Activated CD4-positive, CD25-positive, alpha-beta regulatory T cell treated with anti-CD3 and anti-CD28 coated beads, Interleukin-2, amount 50 U/mL, for 72 hours (primary cell): ENCODE measurements at places on chromosomes 5 and 9.
A peak's percentile ranks its signal among the peaks of the same experiment; 100 is the strongest.

DNA sequence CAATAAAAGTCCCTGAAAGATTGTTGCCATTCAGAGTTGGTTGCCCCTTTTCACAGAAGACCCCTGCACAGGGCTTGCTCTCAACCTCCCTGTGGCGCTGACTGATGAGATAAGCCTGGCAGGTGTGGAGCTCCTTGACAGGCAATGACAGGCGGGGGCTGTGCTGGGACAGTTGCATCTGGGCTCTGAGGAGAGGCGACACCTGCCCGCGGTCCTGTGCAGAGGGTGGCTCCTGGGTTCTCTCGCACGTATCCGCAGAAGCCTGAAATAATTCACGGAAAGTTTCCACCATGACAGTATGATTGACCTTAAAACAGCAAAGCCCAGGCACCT lies 19.8 kb upstream of the EXOC3 start:
- DNase-seq, result peak; percentile 22

DNA sequence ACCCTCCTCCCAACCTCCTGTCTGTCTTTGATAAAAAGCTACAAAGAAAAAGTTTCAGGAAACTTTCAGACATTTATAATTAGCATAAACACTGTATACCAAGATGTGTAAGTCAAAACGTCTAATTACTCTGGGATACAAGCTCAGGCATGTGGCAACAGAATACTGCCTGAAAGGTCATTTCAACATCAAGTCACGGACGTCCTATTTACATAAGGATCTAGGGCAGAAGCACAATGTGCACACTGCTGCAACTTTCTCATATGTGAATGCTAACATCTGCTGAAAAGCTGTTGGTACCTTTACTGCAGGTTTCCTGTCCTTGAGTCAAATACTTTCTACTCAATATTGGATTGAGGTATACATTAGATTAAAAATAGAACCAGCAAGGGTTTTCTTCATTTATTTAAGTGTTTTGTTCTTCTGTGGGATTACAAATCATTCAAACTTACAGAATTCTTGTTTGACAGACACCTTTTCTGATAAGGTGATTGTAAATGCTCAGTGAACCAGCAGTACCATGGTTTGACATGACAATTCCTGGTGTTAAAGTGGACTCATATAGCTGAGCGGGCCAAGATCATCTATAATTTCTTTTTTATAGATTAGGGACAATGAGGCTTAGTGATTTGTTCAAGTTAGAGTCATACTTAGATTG lies 36.8 kb downstream of the ELL2 start:
- DNase-seq, result no peak

GRCh38 chr9:108852079-108852478 lies 3.7 kb downstream of the ACTL7B start:
- no peak for DNase-seq

- DNase-seq, result no peak
These were observed 156.4 kb upstream of the RASEF start for GRCh38 chr9:83219154-83219923.

DNA sequence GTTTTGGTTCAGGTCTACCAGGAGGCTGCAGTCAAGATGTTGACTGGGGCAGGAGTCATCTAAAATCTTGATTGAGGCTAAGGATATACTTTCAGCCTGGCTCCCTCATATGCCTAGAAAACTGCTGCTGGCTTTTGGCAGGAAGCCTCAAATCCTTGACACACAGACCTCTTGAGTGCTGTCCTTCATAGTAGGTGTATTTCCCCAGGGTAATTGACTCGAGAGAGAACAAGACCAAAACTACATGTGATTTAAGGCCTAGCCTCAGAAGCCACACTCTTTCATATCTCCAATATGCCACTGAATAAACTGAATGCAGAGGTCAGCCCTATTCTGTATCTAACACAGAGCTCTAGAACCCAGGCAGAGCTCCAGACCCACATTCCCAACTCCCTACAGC lies 402.3 kb upstream of the ADAMTS16 start:
- no peak for DNase-seq

- DNase-seq, result no peak
These were observed 422.7 kb upstream of the PIK3R1 start for GRCh38 chr5:67792891-67793290.

DNA sequence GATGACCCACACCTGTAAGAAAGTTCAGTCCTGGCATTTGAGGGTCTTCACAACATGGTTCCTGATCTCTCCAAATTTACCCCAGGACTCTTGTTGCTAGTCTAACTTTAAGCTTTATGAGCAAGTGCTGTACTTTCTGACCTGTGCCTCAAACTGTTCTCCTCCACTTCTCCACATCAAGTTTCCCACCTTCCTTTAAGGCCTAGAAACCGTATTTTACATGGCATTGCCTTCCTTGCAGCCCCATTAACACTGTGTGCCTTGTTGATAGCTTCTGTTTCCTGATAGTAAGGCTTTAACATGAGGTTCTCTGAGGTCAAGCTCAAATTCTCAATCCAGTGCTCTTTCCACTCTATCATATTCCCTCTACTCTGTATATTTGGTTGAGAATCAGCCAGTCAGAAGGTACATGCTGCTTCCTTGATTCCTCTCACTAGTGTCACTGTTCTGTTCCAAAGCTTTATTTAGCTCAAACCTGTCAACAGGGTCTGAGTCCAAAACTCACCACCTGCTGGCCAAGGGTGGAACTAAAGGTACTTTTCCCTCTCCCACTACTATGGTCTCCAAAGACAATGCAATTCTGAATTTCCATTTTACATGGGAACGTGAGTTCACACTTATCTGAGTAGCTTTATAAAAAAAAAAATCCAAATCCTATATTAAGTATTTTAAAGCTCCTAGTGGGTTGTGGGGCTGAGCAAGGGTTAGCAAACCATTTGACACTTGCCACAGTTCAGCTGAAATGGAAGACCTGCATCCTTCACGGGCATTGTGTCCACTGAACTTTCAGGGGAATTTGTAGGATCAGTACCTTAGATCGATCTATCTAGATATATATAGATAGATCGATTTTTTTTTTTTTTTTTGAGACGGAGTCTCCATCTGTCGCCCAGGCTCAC lies 21.1 kb downstream of the VCP start:
- DNase-seq, result no peak

- DNase-seq, result no peak
These were observed 66.6 kb upstream of the SPATA31E1 start for GRCh38 chr9:87816036-87816435.

GRCh38 chr5:148776780-148777179 lies 49.6 kb upstream of the ADRB2 start:
- no peak for DNase-seq

DNA sequence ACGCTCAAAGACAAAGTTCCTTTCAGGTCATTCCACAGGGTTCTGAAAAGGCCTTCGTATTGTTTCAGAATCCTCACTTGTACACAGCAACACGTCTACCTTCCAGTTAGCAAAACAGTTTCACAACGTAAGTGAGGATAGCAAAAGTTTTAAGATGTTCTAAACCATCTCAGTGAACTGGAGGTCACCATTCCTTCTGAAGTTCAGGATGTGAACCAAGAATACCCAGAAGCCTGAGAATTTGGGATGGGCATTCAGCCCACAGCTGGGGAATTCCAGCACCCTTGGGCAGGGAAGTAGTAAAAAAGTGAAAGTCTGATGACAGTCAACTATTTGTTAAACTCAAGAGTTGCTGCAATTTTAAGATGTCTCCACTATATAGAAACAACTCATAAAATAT lies 224.5 kb downstream of the BNC2 start:
- DNase-seq, result no peak

- no peak for DNase-seq
These were observed 11.8 kb downstream of the EPB41L4A start for GRCh38 chr5:112407240-112407639.

DNA sequence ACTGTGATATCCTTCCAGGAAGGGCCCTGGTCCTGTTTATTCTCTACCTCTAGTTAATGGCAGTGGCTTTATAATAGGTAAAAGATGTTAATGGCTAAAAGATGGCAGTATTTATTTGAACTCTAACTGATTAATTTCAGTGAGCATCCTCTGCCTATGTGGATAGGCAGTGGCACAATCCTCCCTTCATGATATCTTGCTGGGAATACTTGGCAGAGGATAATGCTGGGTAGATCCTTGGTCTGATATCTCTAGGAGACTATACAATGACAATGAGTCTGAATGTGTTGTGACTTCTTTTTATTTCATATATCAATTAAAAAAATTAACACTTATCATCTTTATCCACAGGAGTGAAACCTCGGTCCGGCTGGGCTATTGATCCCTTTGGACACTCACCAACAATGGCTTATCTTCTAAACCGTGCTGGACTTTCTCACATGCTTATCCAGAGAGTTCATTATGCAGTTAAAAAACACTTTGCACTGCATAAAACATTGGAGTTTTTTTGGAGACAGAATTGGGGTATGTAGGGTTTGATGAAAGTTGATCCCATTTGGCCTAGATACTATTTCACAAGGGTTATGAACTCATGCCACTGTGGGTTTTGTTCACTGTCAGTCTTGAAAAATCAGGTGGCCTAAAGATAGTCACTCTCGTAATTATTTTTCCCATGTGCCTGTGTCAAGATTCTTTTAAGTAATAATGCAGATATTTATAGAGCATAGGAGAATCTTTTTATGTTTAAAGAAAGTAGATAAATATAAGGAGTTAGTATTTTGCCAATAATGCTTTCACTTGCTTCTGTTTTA lies 77.7 kb downstream of the MAN2A1 start:
- no peak for DNase-seq

DNA sequence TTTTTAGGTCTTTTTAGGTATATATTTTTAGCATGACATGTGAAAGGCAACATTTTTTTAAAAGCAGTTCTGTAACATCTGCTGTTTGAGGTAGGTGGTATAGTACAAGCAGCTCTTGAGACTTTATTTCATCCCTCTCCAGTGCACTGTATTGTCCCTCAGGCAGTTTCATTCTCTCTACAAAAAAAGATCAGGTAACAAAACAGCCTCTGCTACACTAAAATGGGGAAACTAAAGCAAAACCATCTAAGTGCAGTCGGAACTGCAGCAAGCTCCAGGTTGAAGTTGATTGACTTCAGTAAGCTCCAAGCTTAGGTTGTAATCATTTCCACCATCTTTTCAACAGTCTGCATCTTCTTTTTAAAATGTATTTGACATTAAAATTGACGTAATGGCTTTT lies 195.6 kb downstream of the DEPDC1B start:
- DNase-seq, result no peak
